Diencephalon (tissue), 1 donor: ENCODE measurements at places on chromosomes 5 and 9. TPM values are rescaled to one million over a fixed set of nuclear protein-coding genes. Genes with fewer than 3 reads are reported as not detected.

Gene HTR4
- total RNA-seq: 5.5 TPM

Gene SPDL1
- total RNA-seq: 29.8 TPM

Gene FGF10
- total RNA-seq: 8.3 TPM

Gene PITX1
- total RNA-seq: not detected

Gene SLC6A3
- total RNA-seq: 12.5 TPM

Gene SLC12A7
- total RNA-seq: 10.6 TPM

Gene WDR38
- total RNA-seq: 2.1 TPM

Gene BAAT
- total RNA-seq: 0.23 TPM

Gene UQCRQ
- 90.7 TPM for total RNA-seq

Gene NFIL3
- total RNA-seq: 21.2 TPM

Gene PIP5K1B
- 7.6 TPM for total RNA-seq

Gene BTNL9
- 4.2 TPM for total RNA-seq

Gene SPINK4
- not detected for total RNA-seq
